ENCODE measurements at places on chromosomes 6 and 20. TPM values are rescaled to one million over a fixed set of nuclear protein-coding genes. Genes with fewer than 3 reads are reported as not detected.
A peak's percentile ranks its signal among the peaks of the same experiment; 100 is the strongest.

Gene DPPA5
- not detected for total RNA-seq

Gene PBX2
- 180 TPM for total RNA-seq

Gene ZSCAN31
- 4.6 TPM for total RNA-seq

Gene TMEM151B
- not detected for total RNA-seq

Gene CALHM6
- 30.6 TPM for total RNA-seq

Gene BCKDHB
- total RNA-seq = 20.1 TPM

Gene TFAP2D
- not detected for total RNA-seq

Gene RXRB
- 99.9 TPM for total RNA-seq

Gene ZBTB12
- 8.9 TPM for total RNA-seq

Gene TEAD3
- 0.17 TPM for total RNA-seq

Gene PCSK2
- total RNA-seq = not detected

Gene DAAM2
- total RNA-seq = not detected

Gene GINS1
- total RNA-seq = 3.6 TPM

DNA sequence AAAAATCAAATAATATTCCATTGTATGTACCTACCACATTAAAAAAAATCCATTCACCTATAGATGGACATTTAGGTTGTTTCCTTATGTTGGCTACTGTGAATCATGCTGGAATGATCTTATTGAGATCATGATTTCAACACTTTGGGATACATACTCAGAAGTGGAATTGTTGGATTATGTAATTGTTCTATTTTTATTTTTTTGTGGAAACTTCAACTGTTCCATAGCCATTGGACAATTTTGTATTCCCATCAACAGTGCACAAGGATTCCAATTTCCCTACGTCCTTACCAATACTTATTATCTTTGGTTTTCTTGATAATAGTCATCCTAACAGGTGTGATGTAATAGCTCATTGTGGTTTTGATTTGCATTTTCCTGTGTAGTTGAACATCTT is 834.0 kb downstream of the MAFB start:
- H3K4me3 ChIP-seq = no peak overlapping the region
- DNase-seq = no peak
- H3K36me3 ChIP-seq = no peaks in the 10 kb centered on the region
- no peaks in the 10 kb centered on the region for H3K27me3 ChIP-seq
- no peak overlapping the region for H3K27ac ChIP-seq
- no peaks in the 10 kb centered on the region for H3K4me1 ChIP-seq

GRCh38 chr20:21103582-21104465 is 2.3 kb downstream of the LINC00237 start:
- peaks cover 57% of the 10 kb centered on the region for H3K4me1 ChIP-seq
- peaks cover 94% of the 10 kb centered on the region for H3K27me3 ChIP-seq
- H3K27ac ChIP-seq = no peak overlapping the region
- no peak overlapping the region for H3K4me3 ChIP-seq
- peak; percentile 42 for DNase-seq
- H3K36me3 ChIP-seq = no peaks in the 10 kb centered on the region

DNA sequence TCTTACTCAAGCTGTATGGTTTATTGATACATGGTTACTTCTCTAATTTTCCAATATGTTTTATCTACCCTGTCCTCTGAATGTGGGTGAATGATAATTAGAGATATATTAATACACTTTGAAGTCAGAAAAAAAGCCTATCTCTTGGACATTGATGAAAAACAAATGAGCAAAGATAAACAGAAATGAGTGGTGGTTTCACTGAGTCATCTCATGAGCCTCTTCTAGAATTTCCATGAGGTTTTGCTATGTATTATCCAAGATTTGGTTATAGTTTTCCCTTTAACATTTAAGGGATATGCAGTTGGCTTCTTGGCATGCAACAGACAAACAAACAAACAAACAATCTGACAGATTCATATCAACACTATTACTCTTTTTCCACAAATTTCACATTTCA is 586.8 kb downstream of the RFPL4B start:
- H3K27me3 ChIP-seq = no peaks in the 10 kb centered on the region
- H3K4me3 ChIP-seq = no peak overlapping the region
- no peaks in the 10 kb centered on the region for H3K36me3 ChIP-seq
- no peak overlapping the region for H3K27ac ChIP-seq
- no peak for DNase-seq

- DNase-seq = no peak
- no peaks in the 10 kb centered on the region for H3K27me3 ChIP-seq
- no peaks in the 10 kb centered on the region for H3K4me1 ChIP-seq
- H3K27ac ChIP-seq = no peak overlapping the region
- H3K4me3 ChIP-seq = no peak overlapping the region
Observed at GRCh38 chr6:82775361-82775760, 290.3 kb downstream of the UBE3D start.

- H3K27ac ChIP-seq = no peak overlapping the region
- DNase-seq = no peak
- H3K36me3 ChIP-seq = no peaks in the 10 kb centered on the region
- no peaks in the 10 kb centered on the region for H3K4me1 ChIP-seq
Observed at GRCh38 chr6:37142050-37142614, 27.8 kb upstream of the PIM1 start.

- no peak overlapping the region for H3K27ac ChIP-seq
- no peak for DNase-seq
- H3K4me1 ChIP-seq = peaks cover 47% of the 10 kb centered on the region
Observed at GRCh38 chr6:107665382-107665781, 158.7 kb downstream of the SCML4 start.

GRCh38 chr20:46154305-46154704 is 36.2 kb downstream of the CD40 start:
- no peak for DNase-seq
- no peak overlapping the region for H3K27ac ChIP-seq
- peaks cover 12% of the 10 kb centered on the region for H3K27me3 ChIP-seq
- no peaks in the 10 kb centered on the region for H3K4me1 ChIP-seq

- no peaks in the 10 kb centered on the region for H3K27me3 ChIP-seq
- no peak for DNase-seq
- peaks cover 8% of the 10 kb centered on the region for H3K4me1 ChIP-seq
- H3K36me3 ChIP-seq = peaks cover 7% of the 10 kb centered on the region
Observed at GRCh38 chr6:35056952-35057351, 84.2 kb downstream of the TCP11 start.

- DNase-seq = no peak
- peaks cover 5% of the 10 kb centered on the region for H3K27me3 ChIP-seq
- H3K27ac ChIP-seq = no peak overlapping the region
- H3K4me3 ChIP-seq = no peak overlapping the region
- no peaks in the 10 kb centered on the region for H3K4me1 ChIP-seq
Observed at GRCh38 chr20:46494077-46494476, 19.3 kb downstream of the ZNF334 start.

DNA sequence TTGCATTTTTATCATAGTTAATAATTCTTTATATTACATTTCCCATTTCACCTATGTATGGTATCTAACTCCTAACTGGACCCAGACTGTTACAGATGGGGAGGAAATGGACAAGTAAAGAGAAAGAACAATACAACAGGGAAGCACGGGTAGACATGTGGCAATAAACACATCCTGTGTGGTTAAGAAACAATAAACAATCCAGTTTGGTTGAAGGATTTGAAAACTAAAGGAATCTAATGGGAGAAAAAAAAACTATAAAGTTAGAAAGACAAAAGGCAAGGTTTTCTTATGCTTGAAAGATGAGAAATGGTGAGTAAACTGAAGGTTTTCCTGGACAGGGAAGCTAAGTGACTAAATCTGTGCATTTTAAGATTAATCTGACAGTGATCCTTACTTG is 34.9 kb upstream of the ALDH8A1 start:
- H3K4me1 ChIP-seq = no peaks in the 10 kb centered on the region
- no peak overlapping the region for H3K4me3 ChIP-seq
- H3K27ac ChIP-seq = no peak overlapping the region
- no peak for DNase-seq

GRCh38 chr6:41100871-41101287 is 28.1 kb downstream of the NFYA start:
- H3K27ac ChIP-seq = no peak overlapping the region
- no peak overlapping the region for H3K4me3 ChIP-seq
- DNase-seq = no peak

DNA sequence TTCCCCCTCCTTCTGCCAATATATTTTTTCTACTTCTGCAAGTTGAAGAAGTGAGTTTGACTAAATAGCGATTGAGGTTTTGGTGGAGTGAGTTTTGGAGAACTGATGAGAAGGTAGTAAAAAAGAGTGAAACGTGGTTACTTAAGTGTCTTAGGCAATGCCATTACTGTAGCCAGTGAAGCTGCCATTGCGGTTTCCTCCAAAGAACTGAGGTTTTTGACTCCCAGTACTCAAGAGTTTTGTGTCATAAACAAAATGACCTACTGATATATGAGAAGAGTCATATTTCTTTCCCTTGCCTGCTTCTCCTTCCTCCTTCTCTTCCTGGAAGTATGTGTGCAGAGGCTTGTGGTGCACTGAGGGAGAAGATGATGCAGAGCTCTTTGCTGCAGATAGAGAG is 554.5 kb upstream of the MAP3K7 start:
- no peaks in the 10 kb centered on the region for H3K27me3 ChIP-seq
- H3K4me1 ChIP-seq = no peaks in the 10 kb centered on the region
- no peak overlapping the region for H3K27ac ChIP-seq
- no peaks in the 10 kb centered on the region for H3K36me3 ChIP-seq
- H3K4me3 ChIP-seq = no peak overlapping the region

DNA sequence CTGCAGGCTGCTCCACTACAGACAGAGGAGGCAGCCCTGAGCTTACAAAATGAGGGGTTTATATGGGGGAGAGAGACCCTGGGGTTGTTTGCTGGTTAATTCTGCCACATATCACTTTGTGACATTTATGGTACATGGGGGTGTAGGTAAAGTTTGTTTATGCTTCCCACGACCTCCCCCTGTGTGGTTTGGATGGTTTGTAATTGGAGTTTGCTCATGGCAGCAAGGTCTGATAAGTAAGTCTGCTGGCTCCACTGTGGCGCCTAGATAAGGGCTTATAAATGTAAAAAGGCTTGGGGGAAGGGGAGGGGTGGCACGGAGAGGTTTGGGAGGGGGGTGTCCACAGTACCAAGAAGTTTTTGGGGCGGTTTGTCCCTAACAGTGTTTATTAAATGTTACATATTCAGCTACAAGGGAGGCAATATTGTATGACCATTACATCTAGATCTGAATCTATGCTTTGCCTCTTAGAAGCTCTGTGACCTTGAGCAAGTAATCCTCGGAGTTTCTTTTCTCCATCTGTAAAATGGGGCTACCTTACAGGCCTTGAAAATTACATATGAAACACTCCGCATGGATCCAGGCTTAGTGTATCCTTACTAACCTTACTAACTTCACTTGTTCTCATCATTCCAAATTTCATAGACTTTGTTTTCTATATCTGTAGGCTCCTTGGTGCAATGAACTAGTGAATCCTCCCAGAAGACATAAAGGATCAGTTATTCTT is 204.8 kb upstream of the NOX3 start:
- H3K27ac ChIP-seq = no peak overlapping the region
- no peaks in the 10 kb centered on the region for H3K4me1 ChIP-seq
- DNase-seq = no peak

GRCh38 chr20:49165611-49166010 is 22.5 kb downstream of the STAU1 start:
- peaks cover 33% of the 10 kb centered on the region for H3K4me1 ChIP-seq
- peaks cover 20% of the 10 kb centered on the region for H3K36me3 ChIP-seq
- no peak overlapping the region for H3K27ac ChIP-seq
- no peak overlapping the region for H3K4me3 ChIP-seq

GRCh38 chr6:169201985-169202384 is 51.7 kb downstream of the THBS2 start:
- H3K4me1 ChIP-seq = no peaks in the 10 kb centered on the region
- no peaks in the 10 kb centered on the region for H3K36me3 ChIP-seq
- H3K4me3 ChIP-seq = no peak overlapping the region
- H3K27ac ChIP-seq = no peak overlapping the region
- no peaks in the 10 kb centered on the region for H3K27me3 ChIP-seq

GRCh38 chr20:46083101-46083500 is 6.7 kb downstream of the NCOA5 start:
- H3K27ac ChIP-seq = no peak overlapping the region
- H3K4me3 ChIP-seq = no peak overlapping the region
- H3K36me3 ChIP-seq = peaks cover 15% of the 10 kb centered on the region
- no peaks in the 10 kb centered on the region for H3K27me3 ChIP-seq

- DNase-seq = no peak
- no peaks in the 10 kb centered on the region for H3K27me3 ChIP-seq
- no peaks in the 10 kb centered on the region for H3K4me1 ChIP-seq
- H3K27ac ChIP-seq = no peak overlapping the region
- H3K36me3 ChIP-seq = no peaks in the 10 kb centered on the region
- H3K4me3 ChIP-seq = no peak overlapping the region
Observed at GRCh38 chr6:17877196-17877894, 110.1 kb downstream of the KIF13A start.

DNA sequence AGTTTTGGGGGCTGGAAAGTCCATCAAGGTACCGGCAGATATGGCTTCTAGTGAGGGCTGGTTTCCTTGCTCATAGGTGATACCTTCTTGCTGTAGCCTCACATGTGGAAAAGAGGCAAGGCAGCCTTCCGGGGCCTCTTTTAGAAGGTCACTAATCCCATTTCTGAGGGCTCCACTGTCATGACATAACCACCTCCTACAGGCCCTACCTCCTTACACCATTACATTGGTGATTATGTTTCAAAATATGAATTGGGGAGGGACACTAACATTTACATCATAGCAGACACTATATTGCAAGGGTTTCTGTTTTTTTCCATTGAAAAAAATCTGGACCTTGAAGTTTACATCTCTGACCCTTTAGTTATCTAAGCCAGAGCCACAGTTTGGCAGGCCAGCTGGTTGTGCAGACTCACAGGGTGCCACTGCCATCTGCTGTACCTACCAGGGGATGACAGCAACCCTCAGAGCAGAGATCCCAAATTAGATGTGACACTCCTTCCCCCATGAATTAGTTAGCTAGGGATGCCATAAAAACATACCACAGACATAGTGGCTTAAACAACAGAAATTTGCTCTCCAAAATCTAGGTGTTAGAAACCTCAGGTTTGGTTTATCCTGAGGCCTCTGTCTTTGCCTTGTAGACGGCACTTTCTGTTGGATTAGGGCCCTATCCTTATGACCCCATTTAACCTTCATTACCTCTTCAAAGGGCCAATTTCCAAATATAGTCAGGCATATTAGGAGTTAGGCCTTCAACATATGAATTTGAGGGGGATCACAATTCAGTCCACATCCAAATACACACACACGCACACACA is 166.4 kb upstream of the RNF217 start:
- DNase-seq = no peak
- H3K36me3 ChIP-seq = no peaks in the 10 kb centered on the region

DNA sequence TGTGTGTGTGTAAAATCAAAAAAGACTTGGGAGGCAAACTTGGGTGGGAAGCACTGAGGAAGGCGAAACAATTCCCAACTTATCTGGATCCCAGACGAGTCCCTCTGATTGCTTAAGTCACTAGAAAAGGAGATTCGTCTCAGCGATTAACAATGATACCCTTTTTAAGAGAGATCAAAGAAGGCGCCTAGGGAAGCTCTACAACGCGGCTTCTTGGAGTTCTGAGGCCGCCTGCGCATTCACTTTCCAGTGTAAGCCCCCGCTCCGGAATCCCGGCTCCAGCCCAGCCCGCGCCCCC is 8.7 kb upstream of the TBX18 start:
- H3K36me3 ChIP-seq = no peaks in the 10 kb centered on the region
- no peak for DNase-seq
- no peak overlapping the region for H3K4me3 ChIP-seq
- H3K4me1 ChIP-seq = no peaks in the 10 kb centered on the region
- H3K27ac ChIP-seq = no peak overlapping the region

Data from B cell (primary cell).